ENCODE measurements at places on chromosomes 3 and 15.

DNA sequence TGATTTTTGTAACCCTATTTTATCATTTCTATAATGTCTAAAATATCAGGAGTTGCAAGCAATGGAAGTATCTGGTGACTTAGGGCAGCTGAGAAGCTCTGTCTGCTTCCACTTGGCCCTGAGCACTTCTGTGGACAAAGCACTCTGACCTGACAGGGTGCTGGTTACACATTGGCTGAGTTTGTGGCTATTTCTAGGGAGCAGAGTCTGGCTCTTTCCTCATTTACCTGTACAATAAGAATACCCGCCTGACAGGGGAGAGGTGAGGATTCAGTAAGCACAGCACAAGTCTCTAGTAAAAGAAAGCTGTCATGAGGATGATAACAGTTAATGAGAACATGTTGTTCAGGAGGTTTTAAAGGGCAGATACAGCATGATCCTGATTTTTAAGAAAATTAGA, 33.3 kb upstream of the SPESP1 start:
- no peak for DNase-seq

- peak; percentile 22 for DNase-seq
Measured at GRCh38 chr15:75597667-75598341, 18.7 kb upstream of the PTPN9 start.

GRCh38 chr3:136856665-136857064, 5.3 kb upstream of the NCK1 start:
- DNase-seq, result no peak

- no peak for DNase-seq
Measured at GRCh38 chr15:69318033-69318432, 19.3 kb downstream of the PAQR5 start.

GRCh38 chr15:82043796-82044372, 1.9 kb downstream of the MEX3B start:
- no peak for DNase-seq

GRCh38 chr3:160370987-160371857, 27.8 kb downstream of the IFT80 start:
- DNase-seq, result no peak

DNA sequence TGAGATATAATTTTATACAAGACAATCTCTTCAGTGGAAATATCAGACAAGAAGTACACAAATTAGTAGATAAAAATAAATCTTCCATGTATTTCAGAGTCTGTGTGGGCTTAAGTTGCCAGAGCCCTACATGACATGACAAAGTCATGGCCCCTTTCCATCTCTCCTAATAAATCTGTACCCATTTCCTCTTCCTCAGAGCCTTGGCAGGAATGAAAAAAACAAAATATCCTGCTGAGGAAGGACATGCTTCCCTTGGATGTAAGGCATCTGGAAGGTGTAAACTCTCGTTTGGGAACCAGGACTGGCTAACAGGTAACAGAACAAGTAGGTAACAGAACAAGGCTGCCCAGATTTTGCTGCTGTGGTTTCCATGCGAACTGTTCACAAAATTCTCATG, 148.1 kb downstream of the SNRK start:
- DNase-seq, result no peak

DNA sequence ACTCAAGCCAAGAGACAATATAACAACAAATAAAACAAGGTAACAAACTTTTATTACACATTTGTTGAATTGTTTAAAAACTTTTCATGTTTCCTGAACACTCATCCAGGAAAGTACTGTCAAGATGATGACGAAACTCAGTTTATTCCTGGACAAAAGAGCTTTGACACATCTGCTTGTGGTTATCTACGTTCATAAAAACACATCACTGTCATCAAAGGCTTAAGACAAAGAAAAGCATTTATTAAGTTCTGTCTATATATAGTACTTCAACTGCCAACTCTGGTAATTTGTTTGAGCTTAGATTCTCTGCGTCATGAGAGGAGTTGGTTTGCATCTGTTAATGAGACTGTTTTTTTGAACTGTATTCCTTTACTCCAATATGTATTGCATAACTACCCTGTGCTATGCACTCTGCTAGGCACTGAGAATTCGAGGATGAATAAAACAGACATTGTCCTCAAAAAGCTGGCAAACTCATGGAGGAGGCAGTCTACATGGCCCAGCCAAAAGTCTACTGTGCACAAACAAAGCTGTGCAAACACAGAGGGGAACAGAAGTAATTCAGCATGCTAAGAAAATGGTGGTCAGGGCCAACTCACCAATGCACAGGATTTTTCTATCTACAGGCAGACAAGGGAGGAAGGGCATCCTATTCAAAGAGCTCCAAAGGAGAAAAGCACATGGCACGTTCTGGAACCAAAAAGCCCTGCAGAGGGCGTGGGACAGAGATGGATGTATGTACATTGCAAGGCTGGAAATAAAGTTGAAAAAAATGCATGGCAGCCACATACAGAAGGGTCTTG, 21.5 kb downstream of the PLD1 start:
- no peak for DNase-seq

DNA sequence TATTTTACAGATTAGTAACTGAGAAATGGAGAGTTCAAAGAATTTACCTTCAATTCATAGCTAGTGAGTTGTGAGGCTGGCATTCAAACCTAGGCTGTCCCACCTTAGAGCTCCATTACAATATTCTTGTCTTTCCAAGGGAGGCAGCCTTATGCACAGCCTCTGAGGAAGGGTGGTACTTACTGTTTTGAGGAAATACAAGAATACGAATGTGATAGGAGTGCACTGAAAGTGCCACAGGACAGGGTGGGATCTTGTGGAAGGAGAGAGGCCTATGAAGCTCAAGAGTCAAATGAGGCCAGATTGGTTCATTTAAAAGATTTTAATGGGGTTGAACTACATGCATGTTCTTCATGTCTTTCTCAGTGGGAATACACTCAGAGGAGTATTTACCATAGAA, 86.3 kb downstream of the ARIH1 start:
- DNase-seq, result no peak

DNA sequence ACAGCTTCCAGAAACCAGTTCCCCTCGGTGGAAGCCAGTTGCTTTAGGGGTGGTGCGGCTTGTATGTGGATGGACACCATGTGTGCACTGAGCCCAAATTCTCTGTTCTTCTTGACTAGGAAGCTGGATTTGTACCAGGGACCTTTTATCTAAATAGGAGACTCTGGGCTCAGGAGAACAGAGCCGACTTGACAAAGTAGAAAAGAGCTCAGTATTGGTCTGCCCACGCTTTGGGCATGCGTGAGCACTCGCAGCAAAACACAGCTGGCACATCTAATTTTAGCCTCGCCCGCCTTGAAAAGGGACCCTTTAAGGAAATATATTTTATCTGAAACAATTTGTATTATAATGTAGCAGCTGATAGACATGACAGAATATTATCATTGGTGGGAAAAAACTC, 1.1 kb upstream of the RBMS3 start:
- no peak for DNase-seq

DNA sequence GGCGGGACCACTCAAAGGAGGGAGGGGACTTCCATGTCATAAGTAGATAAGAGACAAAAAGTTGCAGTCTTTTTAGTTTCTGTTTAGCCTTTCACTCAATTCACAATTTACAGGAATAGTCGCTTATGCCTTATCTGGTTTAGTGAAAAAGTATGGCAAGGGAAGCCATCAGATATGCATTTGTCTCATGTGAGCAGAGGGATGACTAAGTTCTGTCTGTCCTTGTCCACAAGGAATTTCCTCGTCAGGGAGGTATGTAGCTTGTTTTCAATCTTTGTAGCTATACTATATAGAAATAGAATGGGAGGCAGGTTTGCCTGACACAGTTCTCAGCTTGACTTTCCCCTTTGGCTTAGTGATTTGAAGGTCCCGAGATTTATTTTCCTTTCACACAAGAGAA, 882.8 kb downstream of the NAALADL2 start:
- no peak for DNase-seq

DNA sequence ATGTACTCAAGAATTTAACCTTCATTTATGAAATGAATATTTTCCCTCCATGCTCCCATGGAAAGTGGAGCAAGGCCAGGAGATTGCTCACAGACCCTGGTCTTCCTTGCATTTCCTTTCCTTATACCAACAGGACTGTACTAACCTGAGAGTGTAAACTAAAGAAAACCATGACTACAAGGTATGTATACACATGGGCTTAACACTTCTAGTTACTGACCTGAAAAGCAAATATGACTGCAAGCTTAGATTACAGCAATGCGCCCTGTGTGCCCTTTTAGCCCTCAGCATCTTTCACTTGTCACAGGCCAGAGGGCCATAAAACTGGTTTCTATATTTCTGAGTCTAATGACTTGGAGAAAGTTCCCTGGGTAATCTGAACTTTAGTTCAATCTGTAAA, 52.1 kb downstream of the NEK10 start:
- no peak for DNase-seq

- DNase-seq, result no peak
Measured at GRCh38 chr3:14602006-14602803, 49.4 kb upstream of the CCDC174 start.

GRCh38 chr3:56005196-56005805, 463.0 kb downstream of the ERC2 start:
- DNase-seq, result no peak

DNA sequence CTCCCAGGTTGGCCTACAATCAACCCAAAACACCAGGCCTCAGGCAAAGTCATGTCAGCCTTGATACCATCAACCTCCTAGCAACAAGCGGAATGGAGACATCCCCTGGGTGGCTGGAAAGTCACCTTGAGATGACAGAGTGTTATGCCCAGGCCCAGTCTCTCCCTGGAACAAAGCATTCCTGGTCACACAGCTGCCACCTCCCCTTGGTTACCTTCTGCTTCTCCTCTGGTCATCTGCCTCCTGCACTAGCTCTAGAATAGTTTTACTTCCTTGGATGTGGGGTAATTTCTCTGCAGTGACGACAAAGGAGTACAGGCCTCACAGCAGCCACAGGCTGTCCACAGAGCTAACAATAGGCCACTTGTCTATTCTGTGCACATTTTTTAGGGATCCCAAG, 114.9 kb downstream of the RFTN1 start:
- no peak for DNase-seq

DNA sequence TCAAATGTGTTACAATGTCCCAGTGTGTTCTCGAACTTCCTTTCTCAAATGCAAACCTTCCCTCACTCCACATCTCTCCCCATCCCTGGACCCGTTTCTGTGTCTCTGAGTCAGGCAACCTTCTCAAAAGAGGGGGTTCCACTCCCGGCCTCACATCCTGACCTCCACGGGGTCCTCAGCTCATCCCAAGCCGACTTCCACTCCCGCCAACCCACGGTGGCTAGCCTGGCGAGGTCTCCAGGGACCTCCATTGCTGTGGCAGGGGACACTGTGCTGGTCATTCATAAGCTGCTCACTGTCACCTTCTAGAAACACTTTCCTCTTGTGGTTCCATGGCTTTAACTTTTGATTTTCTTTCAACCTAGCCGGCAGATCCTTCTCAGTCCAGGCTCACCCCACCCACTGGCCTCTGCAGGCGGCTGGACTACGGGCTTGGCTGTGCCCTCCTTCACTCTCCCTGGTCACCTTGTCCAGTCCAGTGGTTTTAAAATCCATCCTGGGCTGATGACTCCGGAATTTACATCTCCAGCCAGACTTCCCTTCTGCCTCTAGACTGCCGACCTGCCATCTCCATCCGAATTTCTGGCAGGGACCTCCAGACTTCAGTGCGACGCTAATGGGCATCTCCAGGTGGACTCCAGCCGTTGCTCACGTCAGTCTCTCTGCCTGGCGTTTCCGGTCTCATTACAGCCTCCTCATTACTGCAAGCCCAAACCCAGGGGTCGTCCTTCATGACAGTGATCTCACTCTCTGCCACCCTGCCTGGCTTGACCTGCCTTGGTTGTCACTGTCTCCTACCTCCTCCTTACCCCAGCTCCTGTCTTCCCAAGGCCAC, 20.0 kb downstream of the ABTB1 start:
- no peak for DNase-seq

GRCh38 chr3:45874677-45875346, 11.5 kb upstream of the CCR9 start:
- no peak for DNase-seq

- DNase-seq, result no peak
Measured at GRCh38 chr3:46908986-46909534, 31.5 kb downstream of the PTH1R start.

GRCh38 chr3:2212206-2212605, 113.5 kb downstream of the CNTN4 start:
- no peak for DNase-seq

GRCh38 chr15:88649286-88649733, 10.5 kb downstream of the ISG20 start:
- DNase-seq, result peak; percentile 80

- no peak for DNase-seq
Measured at GRCh38 chr3:31255007-31255581, 277.6 kb upstream of the STT3B start.

DNA sequence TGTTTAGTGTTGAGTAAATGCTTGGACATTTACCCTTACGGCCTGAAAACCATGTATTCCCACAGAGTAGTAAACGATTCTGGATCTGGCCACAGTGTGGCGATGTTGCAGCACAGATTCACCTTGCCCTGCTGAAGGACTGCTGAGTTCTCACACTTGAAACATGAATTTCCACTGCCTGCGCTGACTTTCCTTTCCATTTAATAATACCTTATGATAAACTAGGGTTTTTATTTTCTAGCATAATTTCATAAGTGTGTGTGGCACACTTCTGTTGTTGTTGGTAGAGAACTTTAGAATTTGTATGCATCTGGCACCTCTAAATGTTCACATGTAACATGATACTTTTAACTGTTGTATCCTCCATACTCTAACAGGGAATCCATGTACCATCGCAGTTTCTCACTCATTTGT, 53.9 kb downstream of the C3orf38 start:
- peak; percentile 56 for DNase-seq

GRCh38 chr3:154971341-154971740, 108.8 kb upstream of the MME start:
- no peak for DNase-seq

- no peak for DNase-seq
Measured at GRCh38 chr3:156843071-156843808, 17.1 kb downstream of the LEKR1 start.

DNA sequence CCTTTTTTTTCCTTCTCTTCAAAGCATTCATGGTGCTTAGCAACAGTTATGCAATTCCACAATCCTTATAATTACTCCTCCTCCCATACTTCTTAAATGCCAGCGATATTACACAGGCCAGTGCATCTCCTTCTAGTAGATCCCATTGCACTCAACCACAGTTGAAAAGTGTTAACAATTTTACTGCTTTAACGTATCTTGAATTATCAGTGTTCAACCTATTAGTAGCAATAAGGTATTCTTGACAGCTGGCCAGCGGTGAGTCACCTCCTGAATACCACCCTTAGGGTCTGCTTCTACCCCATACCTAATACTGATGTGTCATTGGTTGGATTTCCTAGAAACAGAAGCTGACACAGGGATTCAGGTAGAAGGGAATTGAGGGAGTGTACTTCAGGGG, 24.0 kb upstream of the TEX9 start:
- no peak for DNase-seq

- no peak for DNase-seq
Measured at GRCh38 chr3:174810254-174810653, 48.9 kb upstream of the NAALADL2 start.

- DNase-seq, result no peak
Measured at GRCh38 chr3:147688868-147689267, 279.7 kb downstream of the ZIC1 start.

- DNase-seq, result no peak
Measured at GRCh38 chr15:25882466-25882865, 19.3 kb upstream of the ATP10A start.

All from stimulated activated CD4-positive, alpha-beta T cell treated with anti-CD3 and anti-CD28 coated beads, Interleukin-1b, Interleukin-23, amount 100 ng/mL, for 48 hours (primary cell).